ENCODE measurements at places on chromosomes 12 and 14. TPM values are rescaled to one million over a fixed set of nuclear protein-coding genes. Genes with fewer than 3 reads are reported as not detected.

DNA sequence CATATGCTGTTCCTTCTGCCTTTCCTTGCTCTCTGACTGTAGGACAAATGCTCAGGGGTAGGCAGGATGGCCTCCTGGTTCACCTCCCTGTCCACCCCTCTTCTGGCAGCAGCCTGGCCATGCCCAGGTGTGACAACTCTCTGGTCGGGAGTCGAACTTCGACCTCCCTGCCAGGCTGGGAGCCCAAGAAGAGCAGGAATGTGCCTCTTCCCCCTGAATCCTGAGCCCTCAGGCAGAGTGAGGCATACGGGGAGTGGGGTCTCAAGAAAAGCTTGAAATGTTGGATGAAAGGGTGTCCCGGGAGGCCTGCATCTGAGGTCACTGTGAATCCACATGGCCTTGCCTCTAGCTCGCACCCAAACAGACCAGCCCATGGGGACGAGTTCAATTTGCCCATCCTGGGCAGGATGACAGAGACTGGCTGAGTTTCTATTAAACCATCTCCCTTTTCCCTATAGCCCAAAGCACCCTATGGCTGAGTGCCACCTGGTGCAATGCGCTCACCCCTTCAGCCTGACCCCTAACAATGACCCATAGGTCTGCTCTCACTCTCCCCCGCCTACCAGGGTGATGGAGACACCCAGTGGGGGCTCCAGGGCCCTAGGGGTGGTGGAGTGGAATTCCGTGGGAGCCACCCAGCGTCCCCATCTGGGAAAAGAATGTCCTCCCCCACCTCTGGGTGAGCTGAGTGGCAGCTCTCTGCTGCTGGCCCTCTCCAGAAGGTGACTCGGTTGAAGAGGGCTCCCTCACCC is 52.9 kb upstream of the DIO3 start:
- DNase-seq, result no peak

GRCh38 chr12:132161036-132161781 is 17.0 kb downstream of the NOC4L start:
- no peak for DNase-seq

Gene C12orf57
- total RNA-seq, result 127 TPM

Gene RND1
- total RNA-seq, result 0.07 TPM

Data from HT1080 (cell line).